Lung (tissue), 17 donors: ENCODE measurements at places on chromosomes 1 and 21.
A peak's percentile ranks its signal among the peaks of the same experiment; 100 is the strongest.

- DNase-seq: peak; percentile 25
Observed at GRCh38 chr1:154501423-154502065, 475 bp upstream of the TDRD10 start.

- DNase-seq: no peak
Observed at GRCh38 chr1:94873520-94874351, 53.2 kb downstream of the CNN3 start.

DNA sequence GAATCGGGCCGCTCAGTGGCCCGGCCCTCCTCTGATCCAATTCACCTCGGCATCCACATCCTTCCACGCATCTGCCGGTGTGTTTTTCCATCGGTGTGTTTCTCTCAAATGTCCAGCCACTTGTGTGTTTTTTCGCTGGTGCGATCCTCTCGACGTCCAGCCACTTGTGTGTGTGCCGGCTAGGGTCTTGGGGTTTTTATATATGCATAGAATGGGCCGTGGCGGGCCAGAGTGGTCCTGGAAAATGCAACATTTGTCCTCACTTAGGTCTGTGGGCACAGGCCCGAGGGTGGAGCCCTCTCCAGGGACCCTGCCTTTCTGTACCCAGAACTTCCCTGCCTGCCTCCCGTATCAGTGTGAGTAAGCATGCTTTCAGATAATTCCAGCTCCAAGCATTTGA is 1106.4 kb downstream of the AMY1C start:
- DNase-seq: no peak

DNA sequence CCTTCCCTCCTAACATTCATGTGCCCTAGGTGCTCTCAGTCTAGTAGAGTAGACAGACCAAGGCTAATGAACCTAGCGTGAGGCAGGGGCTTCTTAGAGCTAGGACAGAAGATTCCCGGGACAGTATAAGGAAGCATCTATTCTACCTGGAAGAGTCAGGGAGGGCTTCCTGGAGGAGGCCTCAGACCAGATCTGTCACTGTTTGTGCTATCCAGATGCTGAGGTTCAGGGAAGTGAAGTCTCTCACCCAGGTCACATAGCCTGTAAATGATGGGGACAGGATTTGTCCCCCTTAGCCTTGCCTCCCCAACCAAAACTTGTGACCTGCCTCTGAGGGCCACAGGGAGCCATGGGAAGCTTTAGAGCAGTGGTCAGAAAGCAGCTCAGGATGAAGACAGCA is 20.7 kb downstream of the ACTL8 start:
- DNase-seq: no peak

GRCh38 chr1:85229574-85230097 is 28.8 kb upstream of the SYDE2 start:
- no peak for DNase-seq

DNA sequence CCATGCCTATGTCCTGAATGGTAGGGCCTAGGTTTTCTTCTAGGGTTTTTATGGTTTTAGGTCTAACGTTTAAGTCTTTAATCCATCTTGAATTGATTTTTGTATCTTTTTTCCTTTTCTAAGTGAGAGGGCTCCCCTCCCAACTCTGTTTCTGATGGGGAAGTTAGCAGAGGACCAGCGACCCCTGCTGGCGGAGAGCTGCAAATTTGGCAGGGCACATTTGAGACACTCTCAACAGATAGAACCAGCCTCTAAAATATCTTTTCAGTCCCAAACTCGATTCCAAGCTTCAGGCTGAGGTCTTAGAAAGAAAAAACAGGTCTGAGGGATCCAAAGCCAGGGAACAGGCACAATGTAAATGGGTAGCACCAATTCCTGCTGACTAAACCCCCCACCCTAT is 32.5 kb downstream of the LRRC3 start:
- no peak for DNase-seq

GRCh38 chr1:205775015-205775716 is at the start of gene RAB29:
TSS of gene RAB29 (minus strand) at chr1:205775482. CDS start at chr1:205774956, 526 bp downstream.
- DNase-seq: peak; percentile 81

- no peak for DNase-seq
Observed at GRCh38 chr1:183274836-183275235, 88.8 kb downstream of the LAMC2 start.

DNA sequence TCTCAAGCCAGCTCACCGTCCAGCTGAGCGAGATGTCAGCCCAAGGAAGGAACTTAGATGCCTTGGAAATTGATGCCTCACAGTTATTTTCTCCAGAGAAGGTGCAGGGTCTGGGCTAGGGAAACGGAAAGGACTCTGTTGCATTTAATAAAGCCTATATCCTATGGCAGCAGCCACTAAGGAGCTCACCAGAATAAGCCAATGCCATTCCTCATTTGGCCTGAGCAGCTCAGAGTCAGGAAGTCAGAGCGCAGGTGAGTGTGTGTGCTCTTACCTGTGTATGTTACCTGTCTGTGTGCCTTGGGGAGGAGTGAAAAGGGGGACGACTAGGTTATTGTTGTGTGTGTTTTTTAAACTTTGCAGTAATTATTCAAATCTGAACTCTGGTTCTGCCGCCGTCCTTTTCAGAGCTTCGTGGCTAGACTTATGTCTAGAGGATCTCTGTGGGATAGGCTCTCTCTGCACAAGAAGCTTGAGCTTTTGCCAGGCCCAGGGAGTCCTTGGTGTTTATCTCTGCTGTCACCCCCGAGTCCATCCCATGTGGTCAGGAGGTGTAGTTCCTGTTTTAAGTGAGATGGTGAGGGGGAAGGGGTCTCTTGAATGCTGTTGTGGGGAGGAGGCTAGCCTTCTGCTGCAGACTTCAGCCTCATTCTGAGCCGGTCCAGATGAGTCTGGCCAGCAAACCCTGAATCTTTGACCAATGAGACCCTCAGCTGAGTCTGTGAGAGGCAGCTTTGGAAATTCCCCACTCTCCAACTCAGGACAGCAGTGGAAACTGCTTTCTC is 2.4 kb downstream of the TMCC2 start:
- DNase-seq: no peak

- DNase-seq: no peak
Observed at GRCh38 chr1:229636042-229636441, 10.0 kb downstream of the URB2 start.

GRCh38 chr1:210741564-210741963 is 392.4 kb downstream of the KCNH1 start:
- no peak for DNase-seq

GRCh38 chr1:76766381-76766780 is 100.9 kb upstream of the ST6GALNAC5 start:
- no peak for DNase-seq

DNA sequence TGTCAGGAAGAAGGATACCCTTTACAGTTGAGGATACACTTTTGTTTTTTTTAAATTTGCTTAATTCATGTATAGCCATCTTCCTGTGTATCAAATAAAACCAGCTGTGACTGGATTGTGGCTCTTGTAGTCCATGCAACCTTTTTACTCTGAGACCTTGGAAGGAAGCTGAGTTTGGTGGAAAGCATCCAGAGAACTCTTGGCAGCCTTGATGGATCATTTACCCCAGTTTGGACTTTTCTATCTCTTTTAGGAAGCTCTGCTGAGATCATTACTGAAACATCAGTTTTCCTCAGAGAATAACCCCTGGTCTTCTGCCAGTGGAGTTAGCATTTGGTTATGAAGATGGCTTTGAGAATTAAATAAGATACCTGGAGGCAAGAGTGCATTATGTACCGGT is 21.2 kb upstream of the APOBEC4 start:
- DNase-seq: peak; percentile 38

DNA sequence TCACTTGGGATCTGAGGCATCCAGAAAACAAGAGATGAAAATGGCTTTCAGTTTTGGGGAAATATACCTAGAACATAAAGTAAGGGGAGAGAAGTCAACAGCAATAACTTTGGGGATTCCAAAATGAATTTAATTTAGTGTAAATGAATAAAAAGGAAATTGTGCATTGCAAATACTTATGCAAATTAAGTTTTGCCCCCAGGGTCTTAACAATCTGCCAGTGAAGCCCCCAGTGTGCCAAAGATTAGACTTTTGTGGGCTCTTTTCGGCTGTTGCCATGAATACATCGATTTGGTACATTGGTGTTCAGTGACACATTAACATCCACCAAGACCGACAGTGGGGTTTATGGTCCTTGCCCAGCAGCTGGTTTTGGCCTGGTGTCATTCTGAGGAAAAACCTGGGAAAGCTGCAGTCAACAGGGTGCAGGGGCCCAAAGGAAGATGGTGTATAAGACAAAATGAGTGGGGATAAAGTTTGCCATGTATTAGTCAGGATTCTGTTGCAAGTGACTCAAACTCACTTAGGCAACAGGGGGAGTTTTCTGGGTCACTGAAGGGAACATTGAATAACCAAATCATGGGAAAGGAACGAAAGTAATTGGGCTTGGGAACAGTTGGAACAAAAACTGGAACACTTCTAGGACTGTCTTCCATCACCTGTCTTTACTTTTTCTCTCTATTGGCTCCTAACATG is 30.2 kb upstream of the IGSF3 start:
- DNase-seq: no peak

GRCh38 chr1:207097871-207098324 is 6.1 kb upstream of the C4BPA start:
- DNase-seq: no peak

- DNase-seq: no peak
Observed at GRCh38 chr1:228161362-228161761, 4.2 kb upstream of the IBA57 start.

- DNase-seq: no peak
Observed at GRCh38 chr1:220928725-220929300, 49.6 kb downstream of the HLX start.

DNA sequence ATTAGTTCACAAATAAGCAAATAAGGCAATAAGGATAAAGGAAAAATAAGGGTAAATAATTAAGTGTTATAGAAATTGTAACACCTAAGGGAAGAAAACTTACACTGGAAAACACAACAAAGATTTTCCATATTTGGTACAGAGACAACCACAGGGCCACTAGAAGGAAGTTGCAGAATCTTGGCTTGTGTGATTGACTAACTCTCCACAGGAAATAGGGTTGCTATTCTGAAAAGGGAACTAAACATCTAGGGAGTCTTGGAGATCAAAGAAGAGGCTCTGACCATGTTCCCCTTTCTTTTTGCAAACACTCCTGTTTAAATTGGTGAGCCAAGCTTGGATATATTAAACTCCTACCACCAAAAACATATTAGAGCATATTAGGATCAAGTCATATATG is 59.1 kb downstream of the APCS start:
- DNase-seq: peak; percentile 6

GRCh38 chr1:192811594-192812239 is 2.9 kb downstream of the RGS2 start:
- peak; percentile 37 for DNase-seq

DNA sequence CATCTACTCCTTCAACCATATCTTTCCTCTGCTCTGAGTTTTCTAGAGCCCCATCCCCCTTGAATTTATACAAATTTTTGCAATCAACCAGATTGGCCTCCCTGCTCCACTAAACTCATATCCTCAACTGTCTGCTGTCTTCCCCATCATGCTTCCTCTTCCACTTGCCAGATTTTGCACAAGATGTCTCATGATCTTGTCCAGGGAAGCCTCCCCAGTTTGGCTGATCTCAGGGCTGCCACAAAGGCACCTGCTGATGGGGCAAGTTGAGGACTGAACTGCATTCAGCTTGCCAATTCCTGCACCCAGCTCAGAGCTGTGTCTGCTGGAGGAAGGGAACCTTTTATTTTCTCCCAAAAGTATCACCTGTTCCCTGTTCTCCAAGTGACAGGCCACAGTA is 3.9 kb upstream of the KCNJ9 start:
- DNase-seq: no peak

- no peak for DNase-seq
Observed at GRCh38 chr1:6591222-6591621, 11.4 kb downstream of the ZBTB48 start.

GRCh38 chr1:25003000-25003399 is 72.9 kb upstream of the RUNX3 start:
- DNase-seq: no peak

GRCh38 chr21:42496839-42497202 is 797 bp upstream of the RSPH1 start:
- DNase-seq: peak; percentile 44

- DNase-seq: no peak
Observed at GRCh38 chr1:106249810-106250209, 806.7 kb upstream of the PRMT6 start.
